ENCODE measurements at places on chromosomes 7 and 10. TPM values are rescaled to one million over a fixed set of nuclear protein-coding genes. Genes with fewer than 3 reads are reported as not detected.

EVX1 gene
- not detected for total RNA-seq

POMZP3 gene
- total RNA-seq, result 2.5 TPM

SDK1 gene
- total RNA-seq, result 0.19 TPM

WEE2 gene
- total RNA-seq, result not detected

CCDC136 gene
- total RNA-seq, result not detected

ABCA13 gene
- total RNA-seq, result 0.49 TPM

EPHB6 gene
- total RNA-seq, result 2.3 TPM

CCZ1 gene
- total RNA-seq, result 23.4 TPM

GBX1 gene
- total RNA-seq, result not detected

FZD1 gene
- 2.1 TPM for total RNA-seq

RUFY2 gene
- total RNA-seq, result 5.9 TPM

GRCh38 chr7:2151801-2152612 lies 80.7 kb downstream of the MAD1L1 start:
- H3K27ac ChIP-seq, result no peak overlapping the region
- H3K27me3 ChIP-seq, result no peaks in the 10 kb centered on the region
- no peaks in the 10 kb centered on the region for H3K36me3 ChIP-seq
- DNase-seq, result peak; percentile 47
- no peak overlapping the region for H3K4me3 ChIP-seq
- H3K4me1 ChIP-seq, result no peaks in the 10 kb centered on the region

DNA sequence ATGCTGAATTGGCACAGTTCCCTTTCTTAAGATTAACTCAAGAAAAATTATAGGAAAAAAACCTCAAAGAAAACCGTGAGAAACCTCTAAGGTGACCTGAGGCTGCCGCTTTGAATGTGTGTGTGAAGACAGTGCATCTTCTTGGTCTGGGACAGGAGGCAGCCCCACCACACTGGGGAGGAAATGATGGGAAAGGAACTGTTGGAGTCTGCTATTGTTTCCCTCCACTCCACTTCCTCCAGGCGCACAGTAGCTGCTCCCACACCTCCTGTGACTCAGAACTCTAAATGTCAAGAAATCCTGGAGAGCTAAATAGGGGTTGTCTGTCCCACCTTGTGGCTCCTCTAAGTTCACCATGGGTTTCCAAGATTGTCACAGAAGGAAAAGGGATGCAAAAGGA lies 179.4 kb downstream of the PDE1C start:
- DNase-seq, result no peak
- H3K4me3 ChIP-seq, result no peak overlapping the region
- H3K36me3 ChIP-seq, result no peaks in the 10 kb centered on the region
- no peaks in the 10 kb centered on the region for H3K27me3 ChIP-seq
- H3K4me1 ChIP-seq, result no peaks in the 10 kb centered on the region

DNA sequence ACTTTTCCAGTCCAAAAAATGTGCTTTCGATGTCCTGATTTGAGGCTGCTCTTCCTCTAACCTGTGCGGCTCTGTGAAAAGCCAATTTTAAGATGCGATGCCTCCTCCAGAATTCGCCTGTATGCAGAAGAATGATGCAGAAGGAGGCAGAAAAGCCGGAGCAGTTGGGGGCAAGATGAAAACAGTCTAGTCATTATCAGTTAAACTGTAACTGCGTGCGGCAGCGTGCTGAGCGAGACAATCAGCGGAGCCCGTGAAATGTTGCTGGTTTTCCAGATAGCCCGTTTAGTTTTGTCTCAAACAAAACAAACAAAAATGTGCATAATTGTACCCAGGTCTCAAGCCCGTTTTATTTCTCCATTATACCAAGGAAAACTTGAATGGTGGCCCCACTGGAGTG lies 137.0 kb upstream of the FGFR2 start:
- no peak overlapping the region for H3K4me3 ChIP-seq
- H3K27ac ChIP-seq, result no peak overlapping the region
- no peaks in the 10 kb centered on the region for H3K36me3 ChIP-seq

GRCh38 chr7:610531-611280 lies 91.1 kb upstream of the PDGFA start:
- no peaks in the 10 kb centered on the region for H3K27me3 ChIP-seq
- DNase-seq, result peak; percentile 47
- H3K4me3 ChIP-seq, result no peak overlapping the region
- no peaks in the 10 kb centered on the region for H3K4me1 ChIP-seq
- no peak overlapping the region for H3K27ac ChIP-seq

- H3K4me1 ChIP-seq, result no peaks in the 10 kb centered on the region
- no peak overlapping the region for H3K4me3 ChIP-seq
- H3K36me3 ChIP-seq, result no peaks in the 10 kb centered on the region
- no peak overlapping the region for H3K27ac ChIP-seq
Observed at GRCh38 chr10:127524908-127525665, 24.0 kb upstream of the NPS start.

GRCh38 chr7:26592011-26592410 lies 272.4 kb downstream of the SKAP2 start:
- no peak overlapping the region for H3K4me3 ChIP-seq
- H3K36me3 ChIP-seq, result no peaks in the 10 kb centered on the region
- H3K27ac ChIP-seq, result no peak overlapping the region
- H3K4me1 ChIP-seq, result no peaks in the 10 kb centered on the region

- H3K4me3 ChIP-seq, result no peak overlapping the region
- H3K4me1 ChIP-seq, result no peaks in the 10 kb centered on the region
- no peaks in the 10 kb centered on the region for H3K27me3 ChIP-seq
Observed at GRCh38 chr10:105025092-105025491, 384.0 kb downstream of the SORCS3 start.

- H3K27me3 ChIP-seq, result no peaks in the 10 kb centered on the region
- no peaks in the 10 kb centered on the region for H3K36me3 ChIP-seq
- no peak overlapping the region for H3K27ac ChIP-seq
- no peaks in the 10 kb centered on the region for H3K4me1 ChIP-seq
- H3K4me3 ChIP-seq, result no peak overlapping the region
Observed at GRCh38 chr7:85564861-85565260, 378.0 kb upstream of the SEMA3D start.

- H3K4me1 ChIP-seq, result no peaks in the 10 kb centered on the region
- DNase-seq, result no peak
- no peak overlapping the region for H3K4me3 ChIP-seq
- H3K36me3 ChIP-seq, result no peaks in the 10 kb centered on the region
- H3K27ac ChIP-seq, result no peak overlapping the region
Observed at GRCh38 chr7:27409311-27409710, 166.7 kb downstream of the EVX1 start.

- no peaks in the 10 kb centered on the region for H3K27me3 ChIP-seq
- H3K4me1 ChIP-seq, result no peaks in the 10 kb centered on the region
- H3K36me3 ChIP-seq, result peaks cover 3% of the 10 kb centered on the region
- H3K4me3 ChIP-seq, result no peak overlapping the region
Observed at GRCh38 chr7:135160858-135161653, 9.5 kb downstream of the CYREN start.
